ENCODE measurements at places on chromosomes 5 and 9. TPM values are rescaled to one million over a fixed set of nuclear protein-coding genes. Genes with fewer than 3 reads are reported as not detected.

Gene PHYKPL
- 38.1 TPM for total RNA-seq

Gene PLPP1
- 101 TPM for total RNA-seq

Gene SPATA31A3
- total RNA-seq: not detected

Gene SLC27A4
- 9.4 TPM for total RNA-seq

Gene PCDHGB6
- total RNA-seq: 5.2 TPM

Gene MARCOL
- total RNA-seq: not detected
